T-helper 17 cell (primary cell): ENCODE measurements at places on chromosomes 3 and 15.

- DNase-seq, result no peak
These were observed 599.4 kb downstream of the ZIC1 start for GRCh38 chr3:148008591-148008990.

DNA sequence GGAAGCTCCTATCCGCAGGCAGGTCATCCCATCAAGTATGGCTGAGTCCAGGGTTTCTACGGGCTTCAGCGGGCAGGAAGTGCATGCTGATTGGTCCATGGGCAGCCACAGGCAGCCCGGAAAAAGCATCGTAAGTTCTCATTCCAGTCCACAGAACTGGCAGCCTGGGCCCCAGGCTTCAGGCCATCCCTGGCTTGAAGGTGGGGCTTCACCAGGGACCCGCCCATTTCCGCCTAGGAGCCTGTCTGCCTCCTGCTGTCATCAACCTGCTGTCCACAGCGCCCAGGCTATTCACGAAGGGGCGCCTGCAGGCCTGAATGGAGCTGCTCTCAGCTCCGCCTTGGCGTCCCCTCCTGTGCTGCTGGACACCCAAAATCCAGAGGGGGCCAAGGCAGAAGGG, 13.9 kb downstream of the PCYT1A start:
- no peak for DNase-seq

GRCh38 chr15:45117308-45118130, 3.4 kb downstream of the DUOXA2 start:
- no peak for DNase-seq

DNA sequence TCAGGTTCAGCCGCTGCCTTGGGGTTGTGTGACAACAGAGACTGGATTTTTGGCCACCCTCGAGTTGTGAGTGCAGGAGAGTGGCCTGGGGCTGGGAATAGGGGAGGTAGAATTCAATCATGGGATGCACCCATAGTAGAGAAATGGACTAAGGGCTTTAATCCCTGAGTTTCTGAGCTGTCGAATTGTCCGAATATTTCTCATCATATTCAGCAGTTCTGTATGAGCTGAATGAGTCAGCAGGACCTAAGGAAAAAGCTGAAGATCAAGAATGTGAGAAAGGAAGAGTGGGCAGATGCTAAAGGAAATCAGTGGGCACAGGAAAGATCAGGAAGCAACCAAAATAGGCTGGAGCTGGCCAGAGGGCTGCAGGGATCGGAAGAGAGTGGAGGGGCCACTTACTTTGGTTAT, 44.4 kb upstream of the SACM1L start:
- DNase-seq, result no peak

DNA sequence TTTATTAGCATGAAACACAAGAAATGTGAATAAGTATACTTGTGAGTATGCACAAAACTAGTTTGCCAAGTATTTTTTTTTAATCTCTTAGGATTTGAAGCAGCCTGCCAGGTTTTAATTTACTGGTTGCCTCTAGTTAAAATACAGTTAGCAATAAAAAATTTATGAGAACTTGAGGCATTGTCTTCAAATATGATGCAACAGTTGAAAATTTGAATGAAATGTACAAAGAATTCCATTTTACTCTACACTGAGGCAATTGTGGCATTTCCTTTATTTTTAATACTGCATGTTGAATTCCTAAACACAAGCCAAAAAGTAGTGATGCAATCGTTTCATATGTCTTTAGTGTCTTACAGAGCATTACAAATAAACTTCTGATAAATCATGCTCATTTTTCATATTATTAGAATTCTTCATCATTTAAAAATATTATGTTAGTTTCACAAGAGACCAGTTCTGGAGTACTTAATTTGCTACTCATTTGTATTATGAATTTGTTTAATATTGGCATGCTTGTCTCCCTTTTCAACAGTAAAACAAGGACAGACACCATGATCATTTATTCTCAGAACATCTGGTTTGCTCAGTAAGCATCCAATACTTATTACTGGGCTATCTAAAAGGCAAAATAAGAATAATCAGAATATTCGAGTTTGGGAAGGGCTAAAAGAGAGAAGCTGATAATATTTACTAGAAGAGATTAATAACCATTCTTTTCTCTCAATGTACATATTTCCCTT, 124.8 kb upstream of the PTX3 start:
- no peak for DNase-seq

DNA sequence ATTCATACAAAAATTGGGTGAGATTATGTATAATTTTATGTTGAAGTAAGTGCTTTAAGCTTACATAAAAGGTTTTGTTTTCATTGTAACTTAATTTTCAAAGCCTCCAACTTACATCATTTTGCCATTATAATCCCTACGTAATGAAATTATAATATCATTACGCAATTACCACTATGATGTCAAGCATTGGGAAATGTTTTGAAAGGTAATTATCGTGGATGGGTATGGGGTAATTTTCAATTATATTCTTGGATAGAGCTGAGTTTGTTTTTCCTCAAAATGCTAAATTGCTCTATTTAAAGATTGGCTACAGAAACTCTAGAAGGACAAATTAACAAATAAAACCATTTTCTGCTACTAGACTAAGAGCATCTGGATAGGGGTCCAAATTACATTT, 80.2 kb upstream of the FAM3D start:
- no peak for DNase-seq

- no peak for DNase-seq
These were observed 568.9 kb downstream of the EDEM1 start for GRCh38 chr3:5756443-5756842.

- DNase-seq, result no peak
These were observed 40.2 kb upstream of the PYGO1 start for GRCh38 chr15:55628369-55628730.

- no peak for DNase-seq
These were observed 25.9 kb upstream of the PLXNA1 start for GRCh38 chr3:126956866-126957650.

DNA sequence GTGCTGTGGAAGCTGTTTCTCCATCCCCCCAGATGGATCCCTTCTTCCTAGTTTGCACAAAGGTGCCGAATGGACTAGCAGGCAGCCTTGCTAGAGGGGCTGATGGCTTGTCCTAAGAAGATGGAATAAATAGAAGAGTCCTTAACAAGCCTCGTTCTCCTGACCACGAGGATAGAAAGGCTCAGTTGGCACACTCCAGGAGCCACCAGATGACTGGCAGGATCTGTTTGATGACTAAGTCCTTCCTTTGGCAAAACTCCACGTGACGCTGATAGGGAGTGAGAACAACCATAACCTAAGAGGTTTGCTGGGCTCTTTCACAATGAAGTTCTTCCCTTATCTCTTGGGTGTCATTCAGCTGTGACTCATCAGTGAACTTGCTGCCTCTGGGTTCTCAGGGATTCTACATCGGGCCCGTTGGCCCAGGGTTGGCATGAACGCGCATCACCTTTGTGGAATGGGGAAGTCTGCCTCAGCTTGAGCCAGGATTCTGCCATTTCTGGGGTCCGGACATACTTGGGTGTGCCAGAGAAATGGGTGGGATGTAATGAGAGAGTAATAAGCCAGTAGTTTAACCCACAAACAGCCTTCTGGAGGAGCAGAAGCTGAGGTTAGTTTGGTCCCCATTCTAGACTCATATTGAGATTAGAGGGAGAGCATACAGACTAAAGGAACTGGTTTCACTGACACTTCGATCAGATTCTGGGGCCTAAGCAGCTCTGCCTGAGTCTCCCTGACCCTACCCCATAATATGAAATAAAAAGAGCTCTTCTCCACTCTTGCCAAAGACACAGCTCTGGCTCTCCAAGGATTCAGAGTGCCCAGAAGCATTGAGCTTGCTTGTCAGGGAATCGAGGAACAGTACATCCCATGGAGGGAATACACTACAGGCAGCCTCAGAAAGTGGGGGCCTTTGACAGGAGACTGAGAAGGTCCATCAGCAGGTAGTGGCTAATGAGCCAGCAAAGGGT, 2.0 kb upstream of the MELTF start:
- no peak for DNase-seq

DNA sequence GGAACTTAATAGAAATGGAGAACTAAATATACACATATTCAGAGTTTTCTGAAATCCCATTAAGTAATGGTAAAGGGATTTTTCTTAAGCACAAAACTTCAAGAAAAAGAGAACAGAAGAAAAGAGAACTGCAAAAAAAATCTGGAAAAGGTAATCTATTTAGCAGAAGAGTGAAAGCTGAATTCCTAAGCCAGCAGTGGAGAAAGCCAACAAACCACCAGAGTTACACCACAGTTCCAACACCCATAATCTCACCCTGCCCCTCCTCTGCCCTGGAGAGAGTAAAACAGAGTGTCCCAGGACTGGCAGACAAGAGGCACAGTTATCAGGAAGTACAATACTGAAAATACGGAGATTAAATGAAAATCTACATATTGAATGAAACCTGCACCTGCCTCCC, 29.4 kb downstream of the TP53BP1 start:
- DNase-seq, result no peak

- DNase-seq, result no peak
These were observed 25.7 kb downstream of the CGGBP1 start for GRCh38 chr3:88033079-88033478.

GRCh38 chr3:53140847-53141845, 10.9 kb upstream of the RFT1 start:
- DNase-seq, result no peak

GRCh38 chr3:151203051-151203420, at the start of gene GPR171:
Gene GPR171, minus strand, starts transcription at chr3:151203216. Its CDS starts 3,830 bp downstream, at chr3:151199386.
- DNase-seq, result peak; percentile 25

- no peak for DNase-seq
These were observed 8.6 kb upstream of the IQSEC1 start for GRCh38 chr3:13081603-13082360.

DNA sequence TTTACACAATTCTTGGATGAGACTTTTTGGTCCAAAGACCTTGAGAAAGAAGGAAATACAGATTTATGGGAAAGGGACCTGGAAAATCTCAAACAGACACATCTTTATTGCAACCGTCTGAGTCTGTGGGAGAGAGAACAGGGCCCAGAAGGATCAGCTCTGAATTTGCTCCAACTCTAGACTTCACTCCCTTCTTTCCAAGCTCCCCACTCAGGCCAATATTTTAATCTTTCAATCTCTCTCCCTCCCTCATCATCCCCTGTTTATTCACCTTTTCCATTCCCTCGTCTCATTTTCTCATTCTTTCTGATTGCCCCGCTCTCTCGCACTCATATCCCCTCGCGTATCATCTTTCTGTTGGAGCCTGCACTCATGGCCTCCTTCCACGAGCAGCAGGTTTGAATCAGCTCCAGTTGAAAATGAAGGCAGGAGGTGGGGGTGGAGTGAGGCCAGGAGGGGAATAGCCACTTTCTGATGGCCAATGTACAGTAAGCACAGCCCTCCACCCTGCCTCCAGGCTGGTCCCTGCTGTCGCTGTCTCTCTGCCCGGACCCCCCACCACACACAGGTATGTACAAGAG, 63.6 kb upstream of the BOC start:
- DNase-seq, result no peak

DNA sequence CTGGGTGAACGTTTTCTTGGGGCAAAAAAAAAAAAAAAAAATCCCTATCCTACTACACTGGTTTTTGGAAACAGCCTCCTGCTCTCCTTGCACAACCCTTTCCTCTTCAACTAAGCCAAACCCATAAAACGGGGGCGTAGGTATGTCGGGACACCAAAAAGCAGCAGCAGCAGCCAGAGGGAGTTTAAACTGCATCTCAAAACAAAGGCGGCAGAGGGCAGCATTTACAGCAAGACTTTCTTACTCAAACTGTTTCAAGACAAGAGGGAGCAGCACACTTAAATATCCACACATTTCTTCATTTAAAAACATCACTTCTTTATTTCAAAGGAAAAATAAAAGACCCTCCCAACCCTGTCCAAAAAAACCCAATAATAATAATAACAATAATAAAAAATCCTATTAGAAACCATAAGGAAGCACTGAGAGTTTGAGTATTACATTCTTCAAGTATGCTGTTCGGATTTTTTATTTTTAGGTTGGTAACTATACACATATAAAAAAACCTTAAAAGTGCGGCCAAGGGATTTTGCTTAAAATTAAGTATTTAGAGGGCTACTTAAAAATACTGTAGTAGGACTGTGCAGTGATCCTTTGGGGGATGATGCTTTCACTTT, 43.9 kb upstream of the PLXND1 start:
- DNase-seq, result peak; percentile 37

GRCh38 chr3:12349895-12350811, 61.3 kb downstream of the PPARG start:
- DNase-seq, result no peak

DNA sequence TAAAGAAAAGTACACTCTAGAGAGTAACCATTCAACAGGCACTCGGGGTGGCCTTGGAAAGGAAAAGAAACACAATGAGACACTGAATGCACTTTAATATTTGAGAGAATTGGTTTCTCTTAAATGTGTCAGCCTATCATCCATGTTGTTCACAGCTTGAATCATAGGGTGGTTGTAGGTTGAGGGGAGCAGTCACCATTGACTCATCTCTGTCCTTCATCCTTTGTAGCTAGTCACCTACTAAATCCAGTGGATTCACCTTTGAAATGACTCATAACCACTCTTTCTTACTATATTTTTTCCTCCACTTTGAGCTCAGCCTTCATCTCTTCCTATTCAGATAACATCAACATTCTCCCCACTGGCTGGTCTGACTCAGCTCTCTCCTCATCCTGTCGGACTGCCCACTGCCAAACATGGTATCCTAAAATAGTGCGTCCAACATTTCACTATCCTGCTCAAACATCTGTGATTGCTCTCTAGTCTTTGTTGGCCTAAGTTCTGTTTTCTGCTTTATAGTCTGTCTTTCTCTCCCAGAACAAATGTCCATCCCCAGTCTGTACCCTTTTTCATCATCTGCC, 182.7 kb upstream of the GADL1 start:
- DNase-seq, result no peak

DNA sequence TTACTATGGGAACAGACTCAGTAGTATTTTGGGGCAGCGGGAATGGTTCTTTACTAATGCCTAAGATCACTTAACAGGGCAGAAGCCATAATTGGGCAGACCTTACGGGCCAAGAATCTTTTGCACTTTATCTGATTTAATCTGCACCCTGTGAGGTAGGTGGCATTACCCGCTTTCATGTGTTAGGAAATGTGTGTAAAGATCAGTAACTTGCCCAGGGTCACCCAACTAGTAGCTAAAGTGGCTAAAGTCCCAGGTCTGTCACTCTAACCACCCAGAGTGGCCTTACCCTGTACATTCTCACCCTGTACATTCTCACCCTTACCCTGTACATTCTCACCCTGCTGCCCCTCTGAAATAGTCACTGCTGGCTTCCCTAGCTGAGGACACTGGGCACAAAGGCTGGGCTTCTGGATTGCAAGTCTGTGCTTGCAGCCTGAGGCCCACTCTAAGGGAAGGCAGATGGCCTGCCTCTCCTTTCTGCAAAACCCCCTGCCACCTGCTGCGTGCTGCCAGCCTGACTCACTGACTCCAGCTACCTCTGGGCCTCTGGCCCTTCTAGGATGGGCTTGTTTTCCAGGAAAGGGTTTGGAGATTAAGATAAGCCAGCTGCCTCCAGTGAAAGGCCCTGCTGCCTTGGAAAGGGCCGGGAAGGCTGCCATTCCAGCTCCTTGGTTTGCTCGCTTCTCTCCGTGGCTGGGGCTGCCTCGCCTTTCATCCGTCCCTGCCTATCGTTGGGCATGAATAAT, 37.5 kb upstream of the MYZAP start:
- no peak for DNase-seq

GRCh38 chr3:123163141-123163540, 38.6 kb upstream of the SEC22A start:
- DNase-seq, result no peak
